Activated T-helper 1 cell treated with anti-CD3 and anti-CD28 coated beads, Interleukin-12 subunit alpha, Interleukin-12 subunit beta, Interleukin-2, Interleukin-4 antibody, amounts not matched to agents 30 ng/mL and 10 ng/mL and 1 ng/mL, durations not matched to agents 14 hours and 24 hours and 36 hours (primary cell): ENCODE measurements at places on chromosomes 4 and X.

GRCh38 chrX:20402956-20403355 lies 136.2 kb upstream of the RPS6KA3 start:
- no peak for DNase-seq

GRCh38 chrX:118504581-118504980 lies 9.0 kb downstream of the DOCK11 start:
- no peak for DNase-seq

DNA sequence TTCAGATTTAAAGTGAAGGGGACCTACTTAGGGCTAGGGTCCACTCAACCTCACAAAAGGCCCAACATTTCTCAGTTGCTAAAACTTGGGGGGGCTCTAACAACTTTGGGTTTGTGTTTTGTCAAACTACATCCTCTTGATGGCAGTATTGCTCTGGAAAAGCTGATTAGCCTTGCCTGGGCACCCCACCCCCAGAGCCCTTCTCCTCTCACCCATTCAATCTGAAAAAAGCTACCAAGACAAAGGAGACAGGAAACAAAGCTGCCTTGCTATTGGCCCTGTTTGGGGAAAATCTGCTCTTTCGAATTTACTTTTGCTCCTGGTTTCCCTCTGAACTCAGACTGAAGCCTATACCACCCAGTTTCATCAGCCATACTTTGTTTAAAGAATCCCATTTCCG lies 195.2 kb upstream of the STK26 start:
- peak; percentile 46 for DNase-seq

- DNase-seq, result no peak
These were observed 52.8 kb downstream of the REPS2 start for GRCh38 chrX:16999275-16999674.

DNA sequence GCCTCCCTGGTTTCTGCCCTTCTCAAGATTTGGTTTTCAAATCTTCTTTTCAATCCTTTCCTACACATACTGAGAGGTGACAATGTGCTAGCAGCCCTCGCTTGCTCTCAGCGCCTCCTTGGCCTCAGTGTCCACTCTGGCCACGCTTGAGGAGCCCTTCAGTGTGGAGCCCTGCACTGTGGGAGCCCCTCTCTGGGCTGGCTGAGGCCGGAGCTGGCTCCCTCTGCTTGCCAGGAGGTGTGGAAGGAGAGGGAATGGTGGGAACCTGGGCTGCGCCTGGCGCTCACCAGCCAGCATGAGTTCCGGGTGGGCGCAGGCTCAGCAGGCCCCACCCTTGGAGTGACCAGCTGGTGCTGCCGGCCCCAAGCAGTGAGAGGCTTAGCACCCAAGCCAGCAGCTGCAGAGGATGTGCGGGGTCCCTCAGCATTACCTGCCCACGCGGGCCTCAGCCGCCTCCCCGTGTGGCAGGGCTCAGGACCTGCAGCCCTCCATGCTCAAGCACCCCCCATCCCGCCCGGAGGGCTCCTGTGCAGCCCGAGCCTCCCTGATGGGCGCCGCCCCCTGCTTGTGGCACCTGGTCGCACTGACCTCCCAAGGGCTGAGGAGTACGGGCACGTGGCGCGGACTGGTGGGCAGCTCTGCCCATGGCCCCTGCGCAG lies 127.5 kb downstream of the COX7B2 start:
- no peak for DNase-seq

DNA sequence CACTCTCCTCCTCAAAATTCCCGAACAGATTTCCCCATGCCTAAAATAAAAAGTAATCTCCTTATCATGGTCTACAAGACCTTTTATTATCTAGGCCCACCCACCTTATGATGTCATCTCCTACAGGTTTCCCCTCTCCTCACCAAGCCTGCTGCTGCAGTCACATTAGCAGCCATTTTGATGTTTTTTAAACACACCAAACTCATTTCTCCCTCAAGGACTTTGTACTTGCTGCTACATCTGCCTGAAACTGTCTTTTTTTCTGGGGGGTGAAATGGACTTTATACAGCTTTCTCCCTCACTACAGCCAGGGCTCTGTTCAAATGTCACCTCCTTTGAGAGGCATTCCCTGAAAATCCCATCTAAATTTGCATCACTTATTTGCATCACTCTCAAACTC lies 90.2 kb upstream of the TAB3 start:
- DNase-seq, result no peak

GRCh38 chrX:110359273-110359672 lies 625 bp downstream of the RTL9 start:
- no peak for DNase-seq

DNA sequence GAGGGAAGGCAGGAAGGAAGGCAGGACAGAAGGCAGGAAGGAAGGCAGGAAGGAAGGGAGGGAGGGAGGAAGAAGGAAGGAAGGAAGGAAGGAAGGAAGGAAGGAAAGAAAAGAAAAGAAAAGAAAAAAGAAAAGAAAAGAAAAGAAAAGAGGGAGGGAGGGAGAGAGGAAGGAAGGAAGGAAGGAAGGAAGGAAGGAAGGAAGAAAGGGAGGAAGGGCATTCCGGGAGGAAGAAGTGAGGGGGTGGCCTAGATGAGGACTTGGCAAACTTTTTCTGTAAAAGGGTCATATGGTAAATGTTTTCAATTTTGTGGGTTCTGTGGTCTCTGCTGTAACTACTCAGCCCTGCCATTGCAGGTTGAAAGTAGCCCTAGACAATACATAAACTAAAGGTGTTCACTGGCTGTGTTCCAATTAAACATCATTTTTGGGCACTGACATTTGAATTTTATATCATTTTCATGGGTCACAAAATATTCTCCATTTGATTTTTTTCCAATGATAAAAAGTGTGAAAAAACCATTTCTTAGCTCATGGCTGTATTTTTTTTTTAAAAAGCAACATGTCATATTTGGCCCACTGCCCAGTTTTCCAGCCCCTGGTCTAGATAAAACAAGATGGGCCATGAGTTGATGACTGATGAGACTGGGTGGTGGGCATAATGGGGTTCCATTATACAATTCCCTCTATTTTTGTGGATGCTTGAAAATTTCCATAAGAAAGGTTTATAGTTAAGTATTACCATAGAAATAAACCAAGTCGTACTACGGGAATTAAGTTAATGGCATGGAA lies 3.1 kb downstream of the ZNF630 start:
- DNase-seq, result no peak

DNA sequence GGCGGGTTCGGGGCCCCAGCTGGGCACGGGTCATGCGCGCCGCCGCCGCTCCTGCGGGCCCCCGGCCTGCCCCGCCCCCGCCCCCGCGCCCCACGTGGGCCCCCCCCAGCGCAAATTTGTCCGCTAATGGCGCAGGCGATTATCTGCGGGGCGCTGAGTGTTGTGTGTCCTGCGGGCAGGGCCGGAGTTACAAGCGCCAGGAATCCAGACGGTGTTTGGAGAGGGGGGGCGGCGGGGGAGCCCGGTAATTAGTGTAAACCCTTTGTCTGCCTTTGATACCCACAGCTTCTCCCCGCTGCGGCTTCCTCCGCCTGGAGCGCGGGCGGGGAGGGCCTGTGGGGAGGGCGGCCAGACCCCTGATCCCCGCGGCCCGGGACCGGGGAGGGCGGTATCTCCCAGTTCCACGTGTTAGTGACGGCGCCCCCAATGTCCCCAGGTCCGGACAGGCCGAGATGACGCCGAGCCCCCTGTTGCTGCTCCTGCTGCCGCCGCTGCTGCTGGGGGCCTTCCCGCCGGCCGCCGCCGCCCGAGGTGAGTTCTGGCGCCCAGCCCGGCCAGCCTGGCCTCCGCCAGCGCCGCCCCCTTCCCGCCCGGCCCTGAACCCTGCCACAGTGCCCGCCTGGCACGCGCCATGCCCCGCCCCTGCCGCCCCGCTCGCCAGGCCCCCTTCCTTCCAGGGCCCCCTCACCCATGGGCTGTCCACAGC lies 761 bp downstream of the FGFRL1 start:
- DNase-seq, result peak; percentile 8

DNA sequence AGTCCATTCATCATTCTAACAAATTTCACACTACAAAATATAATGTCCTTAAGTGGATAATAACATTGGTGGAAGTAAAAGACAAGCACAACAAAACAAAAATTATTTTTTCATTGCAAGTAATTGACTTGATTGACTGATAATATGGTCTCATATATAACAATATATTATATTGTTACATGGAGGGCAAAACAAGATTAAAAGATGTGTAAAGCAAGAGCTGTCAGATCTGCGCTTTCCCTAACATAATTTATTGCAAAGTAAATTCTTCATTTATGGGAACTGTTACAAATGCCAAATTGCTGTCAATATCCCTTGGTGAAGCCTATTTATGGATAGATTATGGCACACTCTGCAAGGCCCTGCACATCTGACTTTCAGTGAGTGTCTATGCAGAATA lies 233.6 kb downstream of the PCDH7 start:
- no peak for DNase-seq

- DNase-seq, result no peak
These were observed 10.7 kb upstream of the BCLAF3 start for GRCh38 chrX:20001588-20001987.

GRCh38 chrX:135396566-135396965 lies 25.2 kb upstream of the SMIM10L2A start:
- no peak for DNase-seq

- peak; percentile 99 for DNase-seq
These were observed at the start of gene ABLIM2 for GRCh38 chr4:8158710-8159536. TSS of gene ABLIM2 (minus strand) at chr4:8158813. CDS start at chr4:8158689, 124 bp downstream.

GRCh38 chr4:71257761-71258160 lies 81.1 kb upstream of the SLC4A4 start:
- no peak for DNase-seq

GRCh38 chr4:21005647-21006046 lies 305.4 kb downstream of the PACRGL start:
- no peak for DNase-seq

GRCh38 chr4:19941434-19941833 lies 310.3 kb upstream of the SLIT2 start:
- no peak for DNase-seq

DNA sequence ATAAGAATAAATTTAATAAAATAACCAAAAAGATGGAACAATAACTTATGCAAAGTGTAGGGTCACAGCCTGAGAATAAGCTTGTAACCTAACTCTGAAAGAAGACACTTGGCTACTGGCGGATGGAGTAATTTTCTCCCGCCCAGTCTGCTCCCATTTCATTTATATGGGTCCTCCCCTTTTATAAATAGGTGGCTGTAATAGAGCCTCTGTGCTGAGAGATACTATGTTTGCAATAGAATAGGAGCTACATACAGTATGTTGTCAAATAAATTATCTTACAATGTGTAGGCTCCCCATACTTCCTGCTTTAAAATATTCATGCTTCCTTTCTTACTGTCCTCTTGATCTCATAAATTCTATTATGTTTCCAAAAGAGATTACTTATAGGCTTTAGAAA lies 28.2 kb upstream of the RPS6KA3 start:
- DNase-seq, result no peak

GRCh38 chr4:186634591-186635128 lies 79.3 kb upstream of the MTNR1A start:
- no peak for DNase-seq

DNA sequence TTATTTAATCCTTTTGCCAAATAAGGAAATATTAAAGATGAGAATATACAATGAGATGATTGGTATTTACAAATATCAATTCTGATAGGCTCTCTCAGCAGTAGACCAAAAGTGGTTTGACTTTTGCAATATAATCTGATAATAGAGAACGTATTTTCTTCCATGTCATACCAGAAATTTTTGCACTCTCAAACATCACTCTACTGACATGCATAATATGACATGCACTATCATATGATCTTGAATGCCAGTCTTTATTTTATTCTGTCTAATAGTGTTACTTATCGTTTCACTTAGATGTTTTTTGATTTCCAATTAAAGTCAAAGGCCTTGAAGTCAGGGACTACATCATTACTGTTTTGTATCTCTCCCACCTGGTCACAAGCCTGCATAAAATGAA lies 259.2 kb downstream of the PCDH7 start:
- DNase-seq, result no peak

DNA sequence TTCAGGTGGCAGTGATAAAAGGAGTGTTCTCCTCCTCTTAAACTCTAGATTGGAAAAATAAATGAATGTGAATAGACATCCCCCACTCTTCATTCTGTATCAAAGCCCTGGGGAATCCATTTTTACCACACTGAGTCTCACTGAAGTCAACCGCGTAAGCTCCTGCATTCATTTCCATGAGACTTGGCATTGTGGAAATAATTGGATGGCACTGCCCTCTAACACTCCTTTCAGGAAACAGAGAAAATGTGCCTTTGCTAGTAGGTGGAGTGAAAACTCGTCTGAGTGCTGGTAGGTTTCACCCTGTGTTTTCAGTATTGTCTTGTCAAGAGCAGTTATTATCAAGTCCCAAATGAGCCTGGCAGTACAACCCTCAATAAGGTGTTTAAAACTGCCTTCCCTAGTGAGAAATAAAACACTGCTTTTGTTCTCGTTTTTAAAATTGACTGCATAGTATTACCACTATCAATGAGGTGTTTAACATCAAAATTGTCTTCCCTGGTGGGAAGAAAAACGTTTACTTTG lies 9.7 kb upstream of the CDKN2AIP start:
- no peak for DNase-seq

DNA sequence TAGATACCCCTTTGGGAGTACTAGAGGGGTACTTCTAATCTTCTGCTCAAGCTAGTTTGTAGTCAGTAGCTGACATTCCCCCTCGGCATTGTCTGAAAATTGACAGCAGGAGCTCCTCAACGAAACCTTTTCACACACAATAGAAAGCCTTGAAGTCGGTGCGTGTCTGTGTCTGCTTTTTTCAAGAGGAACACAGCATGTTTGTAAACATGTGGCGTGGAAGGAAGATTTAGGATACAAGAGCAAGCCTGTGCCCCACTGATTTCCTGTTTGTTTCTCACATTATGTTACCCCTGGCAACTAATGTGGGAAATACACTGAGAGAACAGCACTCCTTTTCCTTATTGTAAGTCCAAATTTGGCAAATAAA lies 252.6 kb downstream of the ANKRD50 start:
- DNase-seq, result no peak

DNA sequence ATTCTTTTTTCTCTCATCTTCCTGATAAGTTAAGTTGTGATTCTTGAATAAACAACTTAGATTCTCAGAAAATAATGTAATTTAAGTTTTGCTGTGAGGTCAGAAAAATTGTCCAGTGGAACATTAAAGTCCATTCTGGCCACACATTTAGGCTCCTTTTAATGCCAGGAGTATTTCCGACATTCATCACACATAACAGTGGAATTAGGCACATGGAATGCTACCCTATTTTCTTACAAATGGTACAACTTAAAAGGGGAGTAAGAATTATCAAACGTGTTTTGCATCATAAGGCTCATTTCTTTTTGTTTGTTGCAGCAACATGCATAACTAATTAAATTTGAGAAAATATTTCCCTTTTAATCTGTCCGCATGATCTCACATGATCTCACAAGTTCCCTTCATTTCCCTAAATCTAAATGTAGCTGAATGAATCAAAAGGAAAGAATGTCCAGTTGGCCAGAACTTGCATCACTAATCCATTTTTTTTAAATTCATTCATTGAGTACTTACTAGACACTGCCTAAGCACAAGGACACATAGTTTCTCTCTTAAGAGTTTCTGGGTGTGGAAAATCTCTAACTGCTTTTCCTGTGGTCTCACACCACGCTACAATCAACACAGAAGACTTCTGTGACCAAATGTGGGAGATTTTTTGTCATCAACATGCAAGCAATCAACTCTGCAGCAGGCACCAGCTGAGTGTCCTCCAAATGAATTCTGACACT lies 22.0 kb downstream of the SPARCL1 start:
- no peak for DNase-seq
